Stimulated activated naive CD4-positive, alpha-beta T cell treated with Interleukin-2 at 50 U/mL for 16 hours (primary cell): ENCODE measurements at places on chromosomes 2 and 18.
A peak's percentile ranks its signal among the peaks of the same experiment; 100 is the strongest.

GRCh38 chr2:78585871-78586270 lies 439.6 kb upstream of the REG3G start:
- no peak for DNase-seq

DNA sequence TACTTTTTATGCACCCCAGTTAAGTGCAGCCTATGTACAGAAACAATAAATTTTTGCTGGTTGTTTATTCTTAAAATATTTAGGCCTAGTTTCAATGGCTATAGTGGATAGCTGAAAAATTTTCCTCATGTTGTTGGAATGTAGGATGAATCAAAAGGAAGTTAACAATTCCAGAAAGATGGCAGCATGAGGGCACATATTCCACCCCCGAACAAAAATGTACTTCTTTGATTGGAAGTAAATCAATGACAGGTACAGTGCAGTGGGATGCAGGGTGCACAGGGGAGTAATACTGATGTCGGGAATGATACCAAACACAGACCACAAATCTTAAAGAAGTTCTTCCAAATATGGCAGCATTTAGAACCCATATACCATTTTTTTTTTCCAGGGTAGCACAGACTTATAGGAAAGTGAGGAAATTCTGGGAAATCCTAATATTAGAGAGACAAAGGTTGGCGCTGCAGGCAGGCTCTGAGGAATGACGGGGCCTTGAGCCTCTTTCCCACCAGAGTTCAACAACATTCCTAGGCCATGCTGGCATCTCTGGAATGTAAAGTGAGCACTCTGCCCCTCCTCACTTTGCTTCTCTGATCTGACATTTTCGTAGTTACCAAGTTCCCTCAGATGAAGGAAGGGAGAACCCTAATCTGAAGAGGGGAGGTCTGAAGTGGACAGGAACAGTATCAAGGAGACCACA lies 36.6 kb upstream of the IKZF2 start:
- DNase-seq, result no peak

GRCh38 chr2:113068706-113069485 lies 1.1 kb downstream of the IL1F10 start:
- no peak for DNase-seq

GRCh38 chr2:159382447-159383028 lies 96.0 kb upstream of the WDSUB1 start:
- DNase-seq, result no peak

DNA sequence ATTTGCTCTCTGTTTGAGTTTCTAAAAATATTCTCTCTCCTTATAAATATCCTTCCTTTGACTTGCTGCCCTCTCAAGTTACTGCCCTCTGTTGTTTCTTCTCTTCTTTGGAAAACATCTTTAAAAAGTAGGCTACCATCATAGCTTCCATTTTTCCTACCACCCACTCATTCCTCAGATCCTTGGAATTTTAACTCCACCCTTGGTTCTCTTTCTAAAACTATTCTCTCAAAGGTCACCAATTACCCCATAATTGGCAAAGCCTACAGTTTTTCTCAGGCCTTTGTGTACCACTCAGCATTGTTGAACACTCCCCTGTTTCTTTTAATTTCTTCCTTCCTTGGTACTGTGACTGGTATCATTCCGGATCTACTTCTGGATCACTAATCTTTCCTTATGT lies 43.0 kb upstream of the ITGAV start:
- no peak for DNase-seq

DNA sequence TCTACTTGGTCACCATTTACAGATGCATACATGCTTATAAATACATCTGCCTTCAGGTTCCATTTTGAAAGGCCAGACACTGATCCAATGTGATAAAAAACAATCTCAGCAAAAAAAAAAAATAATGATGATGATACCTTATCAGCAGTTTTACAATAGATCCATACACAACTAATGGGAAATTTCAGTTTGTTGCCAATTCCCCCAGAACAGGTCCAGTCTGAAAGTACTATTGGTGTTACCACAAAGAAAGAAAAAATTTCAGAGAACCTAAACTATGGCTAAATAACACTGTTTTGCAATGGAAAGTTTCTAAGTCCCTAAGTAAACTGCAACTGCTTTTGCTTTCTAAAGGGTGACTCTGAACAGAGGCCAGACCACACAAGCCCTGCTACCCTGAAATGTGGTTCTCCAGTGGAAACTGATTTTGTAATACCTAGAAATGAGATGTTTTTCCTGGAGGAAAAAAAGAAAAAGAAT lies 54.1 kb downstream of the LPIN2 start:
- DNase-seq, result peak; percentile 13

DNA sequence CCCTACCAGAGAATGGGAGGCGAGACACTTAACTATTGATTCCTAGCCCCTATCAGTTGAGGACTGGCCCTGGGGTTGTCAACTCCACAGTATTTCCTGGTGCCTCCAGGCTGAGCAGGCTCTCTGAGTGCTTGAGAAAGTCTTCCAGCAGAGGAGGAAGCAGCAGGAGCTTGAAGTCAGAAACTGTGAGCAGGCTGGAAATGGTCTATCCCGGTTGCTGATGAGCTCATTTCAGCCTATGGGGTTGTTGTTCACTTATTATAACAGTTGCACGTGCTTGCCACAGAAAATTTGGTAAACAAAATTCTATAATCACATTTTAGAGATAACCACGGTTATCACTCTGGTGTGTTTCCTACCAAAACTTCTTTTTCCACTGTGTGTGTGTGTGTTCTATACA lies 254.7 kb upstream of the THUMPD2 start:
- DNase-seq, result no peak

- DNase-seq, result no peak
These were observed 9.2 kb upstream of the CCDC141 start for GRCh38 chr2:179059026-179059700.

DNA sequence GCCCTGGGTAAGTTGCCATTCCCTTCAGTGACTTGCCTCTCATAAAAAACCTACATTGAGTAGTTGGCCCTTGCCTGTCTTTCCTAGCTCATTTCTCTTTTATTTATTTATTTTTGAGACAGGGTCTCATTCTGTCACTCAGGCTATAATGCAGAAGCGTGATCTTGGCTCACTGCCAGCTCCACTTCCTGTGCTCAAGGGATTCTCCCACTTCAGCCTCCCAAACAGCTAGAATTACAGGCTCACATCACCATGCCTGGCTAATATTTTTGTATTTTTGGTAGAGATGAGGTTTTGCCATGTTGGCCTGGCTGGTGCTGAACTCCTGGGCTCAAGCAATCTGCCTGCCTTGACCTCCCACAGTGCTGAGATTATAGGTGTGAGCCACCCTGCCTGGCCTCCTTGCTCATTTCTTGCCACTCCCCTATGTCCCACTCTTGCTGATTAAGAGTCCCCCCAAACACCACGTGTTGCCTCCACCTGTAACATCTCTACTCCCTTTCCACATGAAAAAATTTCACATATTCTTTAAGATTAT lies 12.6 kb downstream of the EVA1A start:
- no peak for DNase-seq

GRCh38 chr2:230893841-230894781 lies 29.4 kb downstream of the ITM2C start:
- DNase-seq, result no peak

DNA sequence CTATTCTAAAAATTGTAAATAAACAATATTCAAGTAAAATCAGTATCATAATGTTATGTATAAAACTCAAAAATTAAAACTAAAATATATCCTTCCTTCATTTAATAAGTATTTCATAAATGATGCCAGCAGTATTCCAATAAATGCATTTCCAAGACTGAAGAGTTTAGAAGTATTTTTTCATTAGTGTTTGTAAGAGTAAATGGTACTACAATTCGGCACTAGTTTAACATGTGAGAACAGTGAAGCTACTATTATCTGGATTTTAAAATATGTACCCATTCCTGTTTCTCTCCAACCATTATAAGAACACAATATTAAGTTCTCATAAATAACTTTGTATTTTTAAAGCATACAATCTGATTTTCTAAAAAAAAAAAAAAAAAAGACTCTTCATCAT lies 3.3 kb downstream of the BAZ2B start:
- DNase-seq, result no peak

DNA sequence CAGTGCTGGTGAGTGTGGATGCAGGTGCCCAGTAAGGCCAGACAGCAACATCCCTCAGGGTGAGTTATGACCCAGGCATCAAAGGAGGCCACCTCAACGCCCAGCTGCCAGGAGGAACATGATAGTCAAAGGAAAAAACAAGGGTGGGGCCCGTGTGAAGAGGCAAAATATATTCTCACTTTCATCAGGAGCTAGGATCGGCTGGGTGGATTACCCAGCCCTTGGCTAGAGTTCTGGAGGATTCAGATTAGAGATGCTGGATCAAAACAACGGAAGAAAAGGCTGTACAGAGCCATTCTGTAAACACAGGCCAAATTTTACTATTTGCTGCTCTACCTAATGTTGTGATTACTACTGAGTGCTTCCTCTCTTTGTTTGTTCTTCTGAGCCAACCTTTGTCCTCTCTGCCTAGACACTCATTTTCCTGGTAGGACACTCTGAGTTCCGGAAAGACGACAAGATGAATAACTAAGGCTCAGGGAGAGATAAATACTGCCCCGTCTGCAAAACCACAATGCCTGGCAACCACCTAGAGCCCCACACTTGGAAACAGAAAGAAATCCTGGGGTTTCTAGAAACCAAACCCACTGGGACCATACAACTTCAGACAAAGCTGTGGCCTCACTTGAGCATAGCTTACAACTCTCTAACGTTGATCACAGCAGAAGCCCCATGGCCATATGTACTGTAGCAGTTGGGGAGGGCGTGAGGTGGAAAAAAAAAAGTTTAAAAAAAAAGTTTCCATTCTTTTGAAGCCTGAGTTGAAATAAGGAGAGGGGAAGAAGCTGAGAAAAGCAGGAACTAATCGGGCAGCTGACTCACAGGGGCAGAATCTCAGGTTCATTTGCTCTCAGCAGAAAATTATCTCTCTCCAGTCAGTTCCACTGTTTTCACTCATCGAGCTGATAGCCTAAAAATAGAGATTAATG lies 17.8 kb upstream of the PMAIP1 start:
- no peak for DNase-seq

- no peak for DNase-seq
These were observed 997 bp downstream of the BOK start for GRCh38 chr2:241559323-241560161.

- peak; percentile 10 for DNase-seq
These were observed 181.1 kb downstream of the NEDD4L start for GRCh38 chr18:58225101-58225500.

- DNase-seq, result no peak
These were observed 4.7 kb downstream of the CDK5R2 start for GRCh38 chr2:218964041-218964771.

- no peak for DNase-seq
These were observed 610.4 kb downstream of the ERBB4 start for GRCh38 chr2:211928201-211928600.

- DNase-seq, result no peak
These were observed 228.0 kb upstream of the MEX3C start for GRCh38 chr18:51425475-51425874.

- no peak for DNase-seq
These were observed 56.5 kb downstream of the RPIA start for GRCh38 chr2:88747990-88748389.

DNA sequence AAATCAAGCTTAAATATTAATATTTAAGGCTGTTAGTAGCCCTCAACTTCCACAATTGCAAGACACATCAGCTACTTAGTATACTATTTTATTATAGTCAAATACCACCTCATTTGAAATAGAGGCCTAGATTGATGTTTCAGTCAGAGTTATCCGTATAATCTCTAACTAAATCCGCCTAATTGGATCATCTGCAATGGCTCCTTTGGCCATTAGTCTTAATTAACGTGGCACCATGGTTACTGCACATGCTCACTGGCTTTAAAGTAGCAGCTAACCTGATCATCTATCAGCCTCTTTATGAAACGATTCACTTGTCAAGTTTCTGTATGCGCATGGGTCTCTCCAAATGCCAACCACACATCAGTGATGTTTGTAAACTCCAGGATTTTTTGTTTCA lies 112.3 kb downstream of the COLEC12 start:
- no peak for DNase-seq

DNA sequence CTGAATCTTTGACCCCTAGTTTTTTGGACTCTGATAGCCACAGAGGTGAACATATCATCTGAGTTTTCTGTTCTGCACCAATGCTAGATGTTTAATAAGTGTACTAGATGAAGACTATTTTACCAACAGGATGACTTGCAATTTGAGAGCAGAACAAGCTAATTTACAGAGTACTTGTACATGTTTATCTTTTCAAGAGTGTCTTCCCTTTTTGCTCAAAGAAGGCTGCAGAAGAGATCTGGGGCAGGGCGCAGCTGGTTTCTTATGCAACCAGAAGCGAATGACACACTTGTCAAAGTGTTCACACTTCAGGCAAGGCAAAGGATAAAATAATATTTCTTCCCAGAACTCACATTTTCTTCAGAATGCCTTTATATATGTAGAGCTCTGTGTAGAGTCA lies 86.0 kb downstream of the VWA3B start:
- no peak for DNase-seq

GRCh38 chr2:61059382-61059781 lies 6.3 kb upstream of the SANBR start:
- DNase-seq, result no peak

DNA sequence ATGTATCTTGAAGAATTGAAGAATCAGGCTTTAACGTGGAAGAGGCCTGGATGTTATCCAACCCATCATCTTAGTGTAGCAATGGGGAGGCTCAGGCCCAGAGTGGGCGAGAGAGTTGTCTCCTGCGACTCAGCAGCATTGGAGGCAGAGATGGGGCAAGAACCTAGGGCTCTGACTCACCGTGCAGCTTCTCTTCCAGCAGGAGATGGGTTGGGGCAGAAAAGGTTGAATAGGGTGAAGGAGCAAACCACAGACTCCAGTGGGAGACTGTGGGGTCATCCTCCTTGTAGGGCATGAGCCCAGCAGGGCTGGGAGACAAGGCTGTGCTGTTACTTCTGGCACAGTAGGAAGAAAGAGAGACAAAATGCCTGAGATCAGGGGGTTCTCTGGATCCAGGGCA lies 1.4 kb downstream of the IL36RN start:
- DNase-seq, result no peak

DNA sequence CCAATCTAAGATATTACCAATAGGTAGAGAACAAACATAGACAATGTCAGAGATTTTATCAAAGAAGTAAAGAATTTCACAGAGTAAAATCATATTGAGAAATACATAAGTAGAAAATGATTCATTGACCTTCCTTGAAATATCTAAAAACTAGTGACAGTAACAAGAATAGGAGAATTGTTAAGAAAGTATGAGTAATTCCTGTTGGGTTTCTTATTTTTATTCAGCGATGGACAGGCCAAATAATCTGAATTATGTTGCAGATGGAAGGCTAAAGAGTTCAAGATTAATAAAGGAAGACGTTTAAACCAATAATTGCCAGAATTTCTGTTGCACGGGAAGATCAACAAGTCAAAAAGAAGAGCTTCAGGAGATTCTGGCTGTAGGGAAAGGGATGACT lies 163.4 kb upstream of the RASGRP3 start:
- DNase-seq, result no peak

DNA sequence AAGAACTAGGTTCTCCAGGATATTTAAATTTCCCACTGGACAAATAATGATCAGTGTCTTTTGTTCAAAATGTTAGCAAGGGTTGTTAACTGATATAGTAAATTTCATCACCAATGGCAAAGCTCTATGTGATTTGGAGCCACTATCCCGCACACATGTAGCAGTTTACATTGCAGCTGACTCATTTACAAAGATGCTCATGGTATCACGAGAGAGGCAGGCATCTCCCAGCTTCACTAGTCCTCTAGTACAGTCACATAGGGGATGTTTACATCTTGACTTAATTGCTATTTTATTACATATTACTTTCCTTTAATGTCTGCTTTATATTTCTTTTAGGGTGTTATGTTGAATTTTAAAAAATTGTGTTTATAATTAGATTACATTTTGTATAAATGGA lies 30.7 kb downstream of the KCNE4 start:
- DNase-seq, result no peak
